Nephron progenitor cell (in vitro differentiated cells): ENCODE measurements at places on chromosomes 1 and 21.

DNA sequence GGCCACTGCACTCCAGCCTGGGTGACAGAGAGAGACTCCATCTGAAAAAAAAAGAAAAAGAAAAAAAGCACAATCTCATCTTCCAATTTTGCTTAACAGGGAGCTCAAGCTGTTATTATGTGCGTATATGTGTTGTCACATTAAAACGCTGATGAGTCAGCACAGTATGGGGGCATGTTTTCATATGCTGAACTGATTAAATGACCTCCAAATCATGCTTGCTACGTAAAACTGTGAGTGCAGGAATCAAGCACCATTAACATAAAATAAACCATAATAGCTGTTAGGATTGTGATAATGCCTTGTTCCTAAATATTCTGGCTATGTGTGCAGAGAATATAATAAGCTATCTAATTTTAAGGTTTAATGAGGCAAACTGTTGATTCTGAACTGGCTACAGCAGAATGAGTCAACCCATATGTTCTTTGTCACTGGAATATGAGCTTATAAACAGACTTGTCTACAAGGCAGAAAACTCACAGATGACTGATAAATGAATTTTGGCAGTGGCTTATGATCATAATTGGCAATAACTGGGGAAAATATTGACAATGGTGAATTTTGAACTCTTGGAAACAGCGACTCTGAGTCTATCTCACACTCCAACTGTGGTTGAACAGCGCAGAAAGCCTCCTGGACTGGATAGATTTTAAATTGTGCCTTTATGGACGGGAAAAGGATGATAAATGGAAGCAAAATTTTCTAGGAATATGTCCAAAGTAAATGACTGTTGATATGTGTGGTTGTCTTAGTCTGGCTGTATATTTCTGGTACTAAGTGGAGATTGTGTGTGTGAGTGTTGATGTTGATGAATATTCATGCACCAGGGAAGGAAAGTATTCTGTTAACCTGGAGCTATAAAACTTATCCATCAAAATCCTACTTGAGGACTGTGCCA is 75.5 kb downstream of the VCAM1 start:
- DNase-seq: no peak

DNA sequence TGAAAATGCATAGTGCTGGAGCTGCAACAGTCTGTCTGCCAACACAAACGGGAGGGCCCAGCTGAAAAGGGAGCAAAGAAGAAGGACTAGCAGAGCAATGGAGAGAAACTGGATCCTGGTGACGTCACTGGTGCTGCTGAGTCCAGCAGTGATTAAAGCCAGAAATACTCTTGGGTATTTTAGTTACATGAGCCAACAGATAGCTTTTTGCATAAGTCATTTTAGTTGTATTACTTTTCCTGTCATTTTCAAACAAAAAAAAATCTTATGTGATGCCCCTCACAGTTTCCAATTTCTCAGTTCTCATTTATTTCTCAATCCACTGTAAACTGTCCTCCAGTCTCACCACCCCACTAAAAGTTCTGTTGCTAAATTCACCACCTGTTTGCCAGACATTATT is 38.7 kb upstream of the NEK7 start:
- DNase-seq: no peak

DNA sequence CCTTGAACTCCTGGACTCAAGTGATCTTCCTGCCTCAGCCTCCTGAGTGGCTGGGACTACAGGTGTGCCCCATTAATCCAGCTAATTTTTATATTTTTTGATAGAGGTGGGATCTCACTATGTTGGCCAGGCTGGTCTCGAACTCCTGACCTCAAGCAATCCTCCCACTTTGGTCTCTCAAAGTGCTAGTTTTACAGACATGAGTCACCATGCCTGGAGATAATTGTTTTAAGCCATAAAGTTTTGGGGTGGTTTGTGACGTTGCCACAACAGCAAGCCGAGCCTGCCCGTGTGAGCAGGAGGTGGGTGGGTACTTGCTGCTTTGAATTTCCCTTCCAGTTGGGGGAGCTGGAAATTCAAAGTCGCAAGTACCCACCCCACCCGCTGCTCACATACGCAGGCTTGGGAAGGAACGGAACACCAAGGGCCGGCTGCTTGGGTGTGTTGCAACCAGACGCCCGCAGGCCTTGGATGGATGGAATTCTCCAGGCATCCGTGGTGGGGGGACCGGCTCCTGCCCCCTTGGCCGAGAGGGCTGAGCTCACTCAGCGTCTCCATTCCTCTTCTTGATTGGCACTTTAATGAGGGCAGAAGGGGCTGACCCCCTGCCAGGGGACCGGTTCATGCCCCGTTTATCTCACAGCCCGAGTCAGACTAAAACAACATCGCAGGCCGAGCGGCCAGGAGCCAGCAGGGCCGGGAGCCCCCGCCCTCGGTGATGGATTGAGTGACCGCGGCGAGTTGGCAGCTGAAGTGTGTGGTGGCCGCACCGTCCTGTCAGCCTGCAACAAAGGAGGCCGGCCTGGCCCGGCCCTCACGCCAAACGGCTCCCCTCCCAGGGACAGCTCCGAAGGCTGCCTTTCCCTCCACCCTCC is 78.1 kb downstream of the DHRS3 start:
- DNase-seq: peak; percentile 86

GRCh38 chr21:44005071-44005470 is 7.0 kb upstream of the TRAPPC10 start:
- no peak for DNase-seq

GRCh38 chr1:109971559-109971958 is 13.0 kb upstream of the AHCYL1 start:
- no peak for DNase-seq

- no peak for DNase-seq
Measured at GRCh38 chr1:3955196-3955772, 55.2 kb upstream of the C1orf174 start.

DNA sequence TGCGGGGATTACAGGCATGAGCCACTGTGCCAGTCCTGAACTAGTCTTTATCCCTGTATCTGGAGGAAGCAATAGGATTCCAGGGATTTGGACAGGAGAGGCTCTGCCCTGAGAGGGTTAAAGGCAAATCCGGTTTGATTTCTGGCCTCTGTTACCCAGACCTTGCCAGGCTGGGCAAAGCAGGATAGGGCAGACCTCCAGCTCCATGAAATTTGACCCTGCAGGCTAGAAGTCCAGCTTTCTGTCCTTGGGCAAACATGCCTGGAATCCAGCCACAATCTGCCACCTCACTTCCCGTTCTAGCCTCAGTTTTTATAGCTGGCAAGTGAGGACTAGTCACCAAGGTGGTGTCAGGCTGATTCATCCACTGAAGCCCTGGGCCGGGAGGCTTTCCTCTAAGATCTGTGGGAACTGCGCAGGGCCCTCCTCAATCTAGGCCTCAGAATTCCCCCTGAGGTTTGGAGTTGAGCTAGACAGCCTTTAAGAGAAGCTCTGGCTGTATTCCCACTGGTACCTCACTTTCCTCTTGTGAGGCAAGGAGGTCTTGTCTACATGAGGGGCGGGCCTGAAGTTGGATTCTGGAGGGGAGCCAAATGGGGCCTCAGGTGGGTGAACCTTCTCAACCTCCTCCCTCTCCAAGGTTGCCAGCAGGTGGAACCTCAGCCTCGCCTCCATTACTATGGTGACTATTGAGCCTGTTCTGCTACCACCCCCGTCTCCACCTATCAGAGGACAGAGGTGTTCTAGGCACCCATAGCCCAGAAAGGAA is 7.0 kb upstream of the P3R3URF start:
- no peak for DNase-seq

GRCh38 chr1:50181027-50181663 is 72.4 kb downstream of the ELAVL4 start:
- no peak for DNase-seq

DNA sequence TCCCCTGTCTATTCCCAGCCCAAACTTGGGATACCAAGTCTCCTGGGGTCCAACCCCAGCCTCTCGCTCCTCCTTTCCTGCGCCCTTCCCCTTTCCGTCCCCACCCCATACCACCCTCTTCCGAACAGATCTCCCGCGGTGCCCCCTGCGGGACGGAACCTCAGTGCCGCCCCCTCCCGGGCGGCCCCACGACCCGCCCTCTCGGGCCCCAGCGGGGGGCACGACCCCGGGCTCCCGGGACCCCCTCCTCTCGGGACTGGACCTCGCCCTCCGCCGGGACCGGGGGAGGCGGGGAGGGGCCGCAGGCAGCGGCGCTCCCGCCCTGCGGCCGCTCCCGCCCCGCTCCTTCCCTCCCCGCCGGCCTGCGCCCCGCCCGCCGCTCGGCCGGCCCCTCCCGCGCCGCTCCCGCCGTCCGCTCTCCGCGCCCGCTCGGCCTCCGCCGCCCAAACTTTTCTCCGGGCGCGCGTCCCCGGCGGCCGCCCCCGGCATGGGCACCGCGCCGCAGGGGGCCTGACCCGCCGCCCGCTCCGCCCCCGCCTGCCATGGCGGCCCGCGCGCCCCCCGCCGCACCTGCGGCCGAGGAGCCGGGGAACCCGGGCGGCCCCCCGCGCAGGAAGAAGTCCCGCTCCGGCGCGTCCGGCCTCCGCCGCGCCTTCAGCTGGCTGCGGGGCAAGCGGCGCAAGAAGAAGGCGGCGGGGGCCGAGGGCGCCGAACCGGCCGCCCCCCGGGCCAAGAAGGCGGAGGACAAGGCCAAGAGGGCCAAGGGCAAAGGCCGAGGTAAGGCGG is 39.0 kb upstream of the SYNC start:
- DNase-seq: peak; percentile 62

GRCh38 chr21:28342212-28342810 is 650.4 kb downstream of the LTN1 start:
- DNase-seq: no peak

DNA sequence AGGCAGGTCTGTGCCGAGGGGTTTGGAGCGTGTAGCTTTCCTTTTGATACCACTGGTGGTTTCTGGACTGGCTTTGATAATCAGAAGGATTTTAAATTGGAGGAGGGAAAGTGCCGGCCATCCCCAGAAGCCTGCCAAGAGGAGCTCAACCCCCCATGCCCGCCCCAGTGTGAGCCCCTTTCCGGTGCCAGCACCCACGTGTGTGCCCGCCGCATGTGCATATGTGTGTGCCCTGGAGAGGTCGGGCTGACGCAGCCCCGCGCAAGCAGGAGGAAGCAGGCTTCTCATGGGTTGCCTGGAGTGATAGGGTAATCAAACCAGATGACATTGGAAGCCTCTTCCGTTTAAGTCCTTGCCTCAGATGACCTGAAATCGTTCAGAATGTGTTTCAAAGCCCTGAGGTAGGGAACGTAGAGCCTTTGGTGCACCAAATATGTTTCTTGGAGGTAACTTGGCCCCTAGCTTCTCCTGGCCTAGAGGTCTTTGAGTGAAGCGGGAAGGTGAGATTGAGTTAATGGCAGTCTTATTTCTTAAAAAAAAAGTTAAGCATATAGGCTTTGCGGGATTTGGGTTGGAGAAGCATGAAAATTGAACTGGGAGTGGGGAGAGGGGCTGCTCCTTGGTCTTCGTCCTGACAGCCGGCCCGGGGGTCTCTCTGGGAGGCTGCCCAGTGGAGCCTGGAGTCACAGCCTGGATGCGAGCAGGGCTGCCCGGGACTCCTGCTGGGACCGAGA is 34.1 kb upstream of the ARHGEF16 start:
- no peak for DNase-seq

DNA sequence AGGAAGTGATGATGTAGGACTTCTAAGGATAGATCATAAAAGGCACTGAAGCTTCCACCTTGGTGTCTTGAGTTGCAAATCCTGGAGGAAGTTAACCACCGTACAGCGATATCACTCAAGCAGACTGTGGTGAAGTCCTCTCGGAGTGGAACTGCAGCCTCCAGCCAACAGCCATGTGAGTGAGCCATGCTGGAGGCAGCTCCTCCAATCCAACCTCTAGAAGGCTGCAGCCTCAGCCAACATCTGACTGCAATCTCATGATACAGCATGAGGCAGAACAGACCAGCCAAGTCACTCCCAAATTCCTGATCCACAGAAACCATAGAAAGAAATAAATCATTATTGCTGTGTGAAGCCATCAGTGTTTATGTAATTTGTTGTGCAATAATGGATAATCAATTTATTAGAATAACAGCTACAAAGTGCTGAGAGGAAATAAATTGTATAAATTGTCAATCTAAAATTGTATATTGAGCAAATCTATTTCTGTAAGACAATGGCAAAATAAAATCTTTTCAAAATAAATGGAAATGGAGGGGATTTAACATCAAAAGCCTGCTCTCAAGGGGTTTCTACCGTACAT is 65.0 kb downstream of the PRSS38 start:
- DNase-seq: no peak

GRCh38 chr1:65830306-65830705 is 37.6 kb downstream of the PDE4B start:
- DNase-seq: no peak

- DNase-seq: no peak
Measured at GRCh38 chr1:52296345-52296744, 69.7 kb downstream of the CC2D1B start.

DNA sequence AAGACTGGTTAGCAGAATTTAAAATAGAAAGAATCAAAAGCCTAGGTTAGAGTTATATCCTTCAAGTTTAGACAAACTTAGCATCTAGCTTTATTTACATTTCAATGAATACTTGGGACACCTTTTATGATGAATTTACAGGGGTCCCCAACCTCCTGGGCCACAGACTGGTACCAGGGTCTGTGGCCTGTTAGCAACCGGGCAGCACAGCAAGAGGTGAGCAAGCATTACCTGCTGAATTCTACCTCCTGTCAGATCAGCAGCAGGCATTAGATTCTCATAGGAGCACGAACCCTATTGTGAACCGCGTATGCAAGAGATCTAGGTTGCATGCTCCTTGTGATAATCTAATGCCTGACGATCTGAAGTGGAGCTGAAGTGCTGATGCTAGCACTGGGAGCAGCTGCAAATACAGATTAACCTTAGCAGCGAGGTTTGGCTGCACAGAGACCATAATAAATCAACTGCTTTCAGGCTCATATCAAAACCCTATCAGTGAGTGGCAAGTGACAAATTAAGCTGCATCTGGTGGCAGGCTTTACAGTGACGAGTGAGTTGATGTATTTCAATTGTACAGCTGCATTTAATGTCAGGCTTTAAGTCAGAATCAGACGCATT is 82.0 kb downstream of the UCHL5 start:
- no peak for DNase-seq

- no peak for DNase-seq
Measured at GRCh38 chr21:37749132-37749531, 167.1 kb downstream of the KCNJ6 start.

DNA sequence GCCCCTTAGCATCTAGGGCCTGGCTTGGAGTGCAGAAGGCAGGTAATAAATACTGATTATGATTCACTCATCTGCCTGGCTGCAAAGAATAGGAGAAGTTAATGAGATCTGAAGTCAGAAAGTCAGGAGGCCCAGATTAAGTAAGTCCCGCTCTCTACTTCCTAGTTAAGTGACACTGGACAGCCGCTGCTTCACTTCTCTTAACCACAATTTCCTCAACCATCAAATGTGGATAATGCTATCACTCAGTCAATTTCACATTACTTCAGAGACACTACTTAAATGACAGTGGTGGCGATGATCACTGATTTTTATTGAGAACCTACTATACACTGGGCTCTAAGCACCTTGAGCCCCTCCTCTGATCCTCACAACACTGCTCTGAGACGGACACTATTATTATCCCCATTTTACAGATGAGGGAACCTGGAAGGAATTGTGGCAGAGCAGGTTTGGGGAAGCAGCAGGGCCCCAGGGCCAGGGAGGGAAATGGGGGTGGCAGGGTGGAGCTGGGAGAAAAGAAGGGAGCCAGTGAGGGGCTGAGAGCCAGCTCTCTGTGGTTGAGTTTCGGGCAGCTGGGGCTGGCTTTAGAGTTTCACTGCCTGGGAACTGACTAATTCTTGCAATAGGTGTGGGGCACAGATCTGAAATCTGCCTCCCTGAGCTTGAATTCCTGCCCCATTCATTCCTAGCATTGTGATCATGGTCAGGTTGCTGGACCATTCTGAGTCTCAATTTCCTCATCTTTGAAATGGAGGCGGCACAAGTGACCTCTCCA is 2.4 kb upstream of the E2F2 start:
- no peak for DNase-seq
